ENCODE measurements at places on chromosomes 1 and 21.

- no peak for DNase-seq
Measured at GRCh38 chr1:78322928-78323680, 167.7 kb upstream of the PTGFR start.

DNA sequence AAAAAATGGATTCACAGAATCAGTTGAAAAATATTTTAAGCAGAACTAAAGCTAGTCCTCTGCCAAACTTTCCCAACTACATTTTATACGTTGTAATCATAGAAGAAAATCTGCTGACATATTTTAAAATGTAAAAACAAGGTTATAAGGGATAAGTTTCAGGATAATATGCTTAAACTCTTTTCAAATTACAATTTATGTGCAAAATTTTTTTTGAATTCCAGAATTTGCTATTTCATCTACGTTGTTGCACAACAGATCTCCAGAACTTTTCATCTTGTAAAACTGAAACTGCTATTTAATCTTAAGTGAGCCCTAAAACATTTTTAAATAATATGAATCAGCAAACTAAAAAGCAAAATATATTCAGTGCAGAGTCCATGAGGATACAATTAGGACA, 5.9 kb downstream of the EDEM3 start:
- no peak for DNase-seq

GRCh38 chr1:168468042-168468809, 75.6 kb downstream of the XCL2 start:
- no peak for DNase-seq

- no peak for DNase-seq
Measured at GRCh38 chr21:17387030-17387617, 125.7 kb upstream of the CXADR start.

- peak; percentile 58 for DNase-seq
Measured at GRCh38 chr1:28640766-28641165, 2.1 kb downstream of the TAF12 start.

- peak; percentile 27 for DNase-seq
Measured at GRCh38 chr1:182330303-182330702, 61.3 kb downstream of the GLUL start.

DNA sequence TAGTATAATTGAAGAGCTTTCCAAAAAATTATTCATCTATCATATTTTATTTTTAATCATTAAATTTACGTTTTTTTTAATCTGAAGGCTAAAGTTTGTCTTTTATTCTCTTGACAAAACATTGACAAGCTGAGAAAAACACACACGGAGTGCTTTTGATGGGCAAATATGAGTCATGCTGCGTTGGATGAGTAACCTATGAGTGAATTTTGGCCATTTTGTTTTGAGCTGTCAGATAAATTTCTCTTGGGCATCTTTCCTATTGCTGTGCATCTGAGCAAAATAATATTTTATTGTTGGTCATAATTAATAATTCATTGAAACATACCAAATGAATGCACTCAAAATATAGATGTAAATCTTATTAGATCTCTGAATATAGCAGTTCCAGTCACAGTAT, 1144.1 kb upstream of the ADGRL2 start:
- DNase-seq = no peak

DNA sequence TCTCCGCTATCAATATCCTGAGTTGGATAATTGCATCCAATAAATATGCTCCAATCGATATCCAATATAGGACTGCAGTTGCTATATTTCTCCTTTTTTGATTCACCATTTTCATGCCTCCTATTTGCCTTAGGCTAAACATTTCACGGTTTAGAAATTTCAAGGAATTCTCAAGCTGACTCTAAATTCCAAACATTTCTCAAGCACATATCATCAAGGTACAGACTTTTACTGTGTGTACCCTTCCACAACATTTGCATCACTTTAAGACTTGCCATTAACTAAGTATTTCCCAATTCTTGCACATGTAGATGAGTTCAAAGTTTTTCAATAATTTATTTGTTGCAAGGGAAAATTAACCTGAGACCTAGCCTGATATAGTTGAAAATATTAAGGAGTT, 795.2 kb upstream of the TMPRSS15 start:
- no peak for DNase-seq

DNA sequence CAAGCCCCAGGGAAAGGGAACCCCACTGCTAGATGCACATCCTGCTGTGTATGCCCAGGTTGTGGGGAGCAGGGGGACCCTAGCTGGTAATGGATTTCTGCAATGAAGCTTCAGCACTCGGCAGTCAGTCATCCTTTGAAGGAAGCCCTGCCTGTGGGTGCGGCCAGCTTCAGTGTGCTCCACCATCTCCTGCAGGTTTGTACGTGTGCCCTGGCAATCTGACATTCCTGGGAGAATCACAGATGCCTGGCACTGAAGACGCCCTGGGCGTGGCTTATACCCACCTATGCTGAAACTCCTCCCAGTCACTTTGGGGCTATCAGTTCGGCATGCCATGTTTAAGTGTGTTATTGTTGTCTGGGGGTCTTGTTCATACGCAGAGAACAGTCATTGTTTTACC, 6.8 kb downstream of the SPRR5 start:
- no peak for DNase-seq

GRCh38 chr1:237386362-237387143, 344.6 kb downstream of the RYR2 start:
- no peak for DNase-seq

DNA sequence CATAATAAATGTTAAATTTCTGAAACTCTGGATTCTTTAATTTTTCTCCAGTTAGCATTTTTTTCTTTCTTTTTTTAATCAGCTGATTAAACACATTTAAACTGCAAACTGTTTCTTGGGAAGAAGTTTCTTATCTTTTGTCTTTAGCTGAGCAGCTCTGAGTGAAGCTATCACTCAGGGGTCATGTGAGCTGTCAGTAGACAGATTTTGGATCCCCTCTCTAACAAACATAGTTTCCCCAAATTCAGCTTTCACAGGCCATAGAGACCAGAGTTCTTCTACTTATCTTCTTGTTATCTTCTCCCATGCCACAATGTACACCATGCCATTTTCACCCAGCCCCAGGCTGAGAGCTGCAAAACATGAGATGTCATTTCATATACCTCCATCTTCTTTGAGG, 148.9 kb downstream of the CDC42BPA start:
- DNase-seq = no peak

DNA sequence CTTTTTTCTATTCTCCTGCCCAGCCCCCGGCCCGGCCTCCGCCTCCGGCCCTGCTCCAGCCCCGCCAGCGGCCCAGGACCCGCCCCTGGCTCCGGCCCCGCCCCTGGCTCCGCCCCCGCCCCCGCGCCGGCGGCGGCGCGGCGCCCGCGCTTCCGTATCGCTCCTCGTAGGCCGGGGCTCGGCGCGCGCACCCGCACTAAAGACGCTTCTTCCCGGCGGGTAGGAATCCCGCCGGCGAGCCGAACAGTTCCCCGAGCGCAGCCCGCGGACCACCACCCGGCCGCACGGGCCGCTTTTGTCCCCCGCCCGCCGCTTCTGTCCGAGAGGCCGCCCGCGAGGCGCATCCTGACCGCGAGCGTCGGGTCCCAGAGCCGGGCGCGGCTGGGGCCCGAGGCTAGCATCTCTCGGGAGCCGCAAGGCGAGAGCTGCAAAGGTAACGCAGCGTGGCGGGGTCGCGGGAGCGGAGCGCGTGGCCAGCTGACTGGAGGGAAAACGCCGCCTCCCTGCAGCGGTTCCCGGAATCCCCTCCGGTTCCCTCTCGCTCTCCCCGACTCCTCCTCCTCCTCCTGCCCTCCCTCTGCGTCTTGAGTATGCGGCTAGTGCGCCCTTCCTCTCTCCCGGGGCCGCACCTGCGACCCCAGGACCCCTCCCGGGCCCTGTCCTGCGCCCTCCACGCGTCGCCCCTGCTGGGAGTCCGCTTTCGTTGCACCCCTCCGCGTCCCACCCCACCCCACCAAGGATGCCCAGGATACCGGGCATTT, at the start of gene IFNAR2:
TSS of gene IFNAR2 (plus strand) at position 155 of the 761 bp plus-strand sequence. CDS start 11,985 bp downstream, outside the sequence.
- peak; percentile 89 for DNase-seq

DNA sequence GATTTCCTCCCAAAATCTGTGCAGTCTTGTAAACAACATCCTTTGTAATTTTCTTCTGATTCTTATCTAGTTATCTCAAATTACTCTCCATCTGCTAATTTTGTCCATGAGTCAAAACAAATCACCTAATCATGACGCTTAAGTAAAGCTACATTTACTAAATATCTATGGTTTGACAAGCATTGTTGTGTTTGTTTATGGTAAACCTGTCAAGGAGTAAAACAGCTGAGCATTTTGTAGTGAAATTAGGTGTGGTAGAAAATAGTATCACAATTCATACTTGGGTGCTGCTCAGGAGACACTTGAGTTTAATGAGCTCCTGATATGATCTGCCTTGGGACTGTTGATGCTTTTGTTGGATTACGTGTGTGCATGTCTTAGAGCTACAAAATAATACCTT, 11.6 kb downstream of the TIPRL start:
- no peak for DNase-seq

DNA sequence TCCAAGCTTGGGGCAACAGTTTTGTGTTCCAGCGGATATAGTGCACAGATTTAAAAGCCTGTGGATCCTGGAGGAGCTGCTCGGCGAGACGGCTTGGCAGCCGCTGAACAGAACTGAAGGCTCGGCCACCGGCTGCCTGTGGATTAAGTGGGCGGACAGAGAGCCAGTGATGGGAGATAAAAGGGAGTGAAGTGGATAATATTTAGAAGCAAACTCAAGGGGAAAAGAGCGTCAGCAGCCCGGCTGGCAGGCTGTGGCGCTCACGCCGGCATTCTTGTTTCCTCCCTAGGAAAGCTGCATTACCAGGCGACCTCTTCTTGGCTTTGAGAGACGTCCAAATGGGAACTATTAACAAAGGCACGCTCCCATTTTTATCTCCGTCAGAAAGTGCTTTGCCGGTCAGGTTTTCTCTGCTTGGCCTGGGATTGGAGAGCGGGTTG, 10.4 kb downstream of the TRABD2B start:
- DNase-seq = no peak

DNA sequence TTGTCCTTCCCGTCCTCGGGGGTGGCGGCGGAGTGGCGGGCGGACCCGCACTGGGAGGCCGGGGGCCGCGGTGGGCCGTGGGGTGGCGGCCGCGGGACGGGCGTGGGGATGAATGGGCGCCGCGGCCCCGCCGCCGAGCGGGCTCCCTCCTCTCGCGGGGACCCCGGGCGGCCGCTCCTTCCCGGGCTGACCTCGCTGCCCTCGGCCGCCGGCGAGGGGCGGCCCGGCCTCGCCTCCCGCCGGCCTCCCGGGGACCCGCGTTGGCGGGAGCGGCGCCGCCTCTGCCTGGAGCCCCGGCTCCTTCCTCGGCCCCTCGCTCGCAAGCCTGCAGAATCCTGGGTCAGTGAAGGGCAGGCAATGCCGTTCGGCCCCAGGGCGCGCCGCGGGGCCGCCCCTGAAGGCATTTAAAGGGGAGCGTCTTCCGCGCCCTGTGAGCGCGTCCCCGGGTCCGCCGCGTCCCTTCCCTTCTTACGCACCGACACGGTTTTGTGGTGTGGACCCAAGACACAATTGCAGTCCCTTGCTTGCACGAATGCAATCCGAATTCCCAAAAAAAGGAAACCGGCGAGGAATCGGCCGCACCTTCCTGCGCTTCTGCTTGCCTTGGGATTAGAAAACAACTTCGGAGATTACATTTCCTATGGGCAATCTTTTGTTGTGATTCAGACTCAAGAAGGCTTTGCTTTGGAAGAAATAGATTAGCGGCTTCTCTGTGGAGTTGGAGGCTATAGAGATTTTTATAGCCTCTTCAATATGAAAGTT, 776 bp downstream of the ITSN1 start:
- peak; percentile 58 for DNase-seq

- DNase-seq = peak; percentile 98
Measured at GRCh38 chr1:109548321-109549267, at the start of gene GNAI3. GNAI3 (plus strand) TSS chr1:109548615; CDS start chr1:109548721, 106 bp downstream.

- no peak for DNase-seq
Measured at GRCh38 chr1:209622841-209623829, 29.1 kb downstream of the LAMB3 start.

- no peak for DNase-seq
Measured at GRCh38 chr1:187960125-187960638, 1131.4 kb downstream of the PLA2G4A start.

DNA sequence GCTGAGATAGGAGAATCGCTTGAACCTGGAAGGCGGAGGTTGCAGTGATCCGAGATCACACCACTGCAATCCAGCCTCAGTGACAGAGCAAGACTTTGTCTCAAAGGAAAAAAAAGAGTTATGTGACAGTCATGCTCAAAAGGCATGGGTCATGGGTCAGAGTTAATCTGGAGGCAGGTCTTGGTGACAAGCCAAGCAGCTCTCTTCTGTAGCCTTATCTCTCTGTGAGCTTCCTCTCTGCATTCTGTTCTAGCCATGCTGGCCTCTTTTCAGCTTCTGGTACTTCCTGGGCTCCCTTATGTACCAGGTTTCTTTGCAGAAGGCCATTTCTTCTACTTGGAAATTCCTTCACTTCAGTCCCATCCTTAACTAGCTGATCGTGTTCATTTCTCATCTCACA, 63.6 kb downstream of the NGF start:
- no peak for DNase-seq

DNA sequence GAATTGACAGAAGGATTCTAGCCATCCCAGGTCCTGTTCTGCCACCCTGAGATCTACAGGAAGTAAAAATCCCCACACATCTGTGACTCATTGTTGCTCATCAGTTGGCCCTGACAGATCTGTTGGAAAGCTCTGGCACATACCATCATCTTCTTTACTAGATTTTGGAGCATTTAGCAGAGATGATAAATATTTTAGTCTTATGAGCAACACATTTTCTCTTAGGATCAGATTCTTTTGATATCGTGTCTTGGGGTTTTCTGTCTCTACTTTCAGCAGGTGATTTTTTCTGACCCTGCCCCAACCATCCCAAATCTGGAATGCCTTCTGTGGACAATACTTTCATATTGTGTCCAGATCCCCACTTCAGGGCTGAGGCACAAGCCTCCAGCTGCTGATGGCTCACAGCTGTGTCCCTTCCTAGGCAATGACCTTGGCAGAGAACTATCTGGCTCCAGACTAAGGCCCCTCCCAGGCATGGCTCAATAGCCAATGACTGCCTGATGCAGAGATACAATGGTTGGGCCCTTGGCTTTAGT, 102.8 kb downstream of the GDAP2 start:
- no peak for DNase-seq

DNA sequence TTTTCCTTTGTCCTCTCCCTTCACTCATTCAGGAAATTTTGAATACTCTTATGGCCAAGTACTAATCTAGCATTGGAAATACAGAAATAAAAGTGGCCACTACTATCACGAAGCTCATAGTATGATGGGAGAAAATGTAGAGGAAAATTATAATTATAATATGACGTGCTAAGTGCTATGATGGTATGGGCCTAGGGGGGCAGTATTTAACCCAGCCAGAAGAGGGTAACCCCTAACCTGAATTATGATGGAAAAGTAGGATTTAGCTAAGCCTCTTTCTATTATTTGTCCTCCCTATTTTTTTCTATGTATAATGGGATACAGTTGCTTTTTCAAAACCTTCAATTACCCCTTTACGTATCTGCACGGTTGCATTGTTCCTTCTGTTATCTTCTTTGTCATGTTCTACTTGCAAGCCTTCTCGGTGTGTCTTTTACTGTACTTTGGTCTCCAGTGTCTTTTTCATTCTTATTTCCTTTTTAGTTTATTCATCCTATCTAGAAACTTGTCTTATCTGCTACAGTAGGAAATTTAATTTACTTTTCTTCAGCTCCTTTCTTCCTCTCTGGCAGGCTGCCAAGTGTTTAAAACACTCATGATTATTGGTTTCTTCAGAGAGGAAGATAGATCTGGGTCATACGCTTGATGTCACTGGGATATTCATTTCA, 88.8 kb upstream of the GPR52 start:
- DNase-seq = no peak
